ENCODE measurements at places on chromosomes 12 and 14. TPM values are rescaled to one million over a fixed set of nuclear protein-coding genes. Genes with fewer than 3 reads are reported as not detected.

Gene SALL2
- 1.2 TPM for total RNA-seq

Gene ASB2
- total RNA-seq, result not detected

Gene OTX2
- not detected for total RNA-seq

Gene MANSC4
- total RNA-seq, result 0.32 TPM

Gene SPX
- not detected for total RNA-seq

All from epithelial cell of umbilical artery (primary cell).